ENCODE measurements at places on chromosomes 5 and 9.

DNA sequence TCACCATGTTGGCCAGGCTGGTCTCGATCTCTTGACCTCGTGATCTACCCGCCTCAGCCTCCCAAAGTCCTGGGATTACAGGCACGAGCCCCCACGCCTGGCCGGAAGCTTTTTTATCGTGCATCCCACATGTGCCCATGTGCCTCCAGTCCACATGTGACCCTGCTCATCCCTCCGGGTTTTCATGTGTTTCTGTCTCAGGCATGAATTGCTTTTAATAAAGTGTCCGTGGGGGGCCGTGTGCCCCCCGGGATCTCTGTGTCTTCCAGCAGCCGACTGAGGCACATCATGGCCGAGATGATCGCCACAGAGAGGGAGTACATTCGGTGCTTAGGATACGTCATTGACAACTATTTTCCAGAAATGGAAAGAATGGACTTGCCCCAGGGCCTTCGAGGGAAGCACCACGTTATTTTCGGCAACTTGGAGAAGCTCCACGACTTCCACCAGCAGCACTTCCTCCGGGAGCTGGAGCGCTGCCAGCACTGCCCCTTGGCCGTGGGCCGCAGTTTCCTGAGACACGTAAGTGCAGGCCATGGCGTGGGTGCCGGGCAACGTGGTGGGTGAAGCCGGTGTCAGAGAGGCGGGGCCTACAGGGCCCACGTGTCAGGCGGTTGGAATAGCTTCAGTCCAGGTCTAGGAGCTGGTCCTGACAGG lies 22.1 kb upstream of the LRRC14B start:
- DNase-seq, result no peak

DNA sequence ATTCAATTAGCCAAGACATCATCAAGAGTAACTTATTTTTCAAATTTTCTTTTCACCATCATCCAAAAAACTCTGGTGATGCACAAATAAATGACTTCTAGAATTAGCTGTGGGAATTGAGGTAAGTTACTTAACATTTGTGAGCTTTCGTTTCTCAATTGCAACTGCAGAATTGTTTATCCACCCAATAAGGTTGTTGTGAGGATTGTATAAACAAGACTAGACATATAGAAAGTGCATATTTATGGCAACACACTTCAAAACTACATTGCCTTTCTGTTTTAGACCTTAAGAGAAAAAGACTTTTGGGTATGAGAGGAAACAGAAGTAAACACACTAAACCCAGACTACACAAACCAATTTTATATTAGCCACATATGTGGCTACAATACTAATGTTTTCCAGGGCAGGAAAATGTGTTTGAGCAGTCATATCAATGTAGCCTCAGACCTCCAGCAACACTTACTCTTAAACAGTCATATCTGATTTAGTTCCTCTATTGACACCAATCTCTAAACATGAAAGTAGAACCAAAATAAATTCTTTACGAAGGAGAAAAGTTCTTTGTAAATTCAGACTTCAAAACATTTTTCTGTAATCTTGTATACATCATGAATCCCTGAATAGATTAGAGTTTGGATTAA lies 488.0 kb upstream of the CYLC2 start:
- no peak for DNase-seq

- no peak for DNase-seq
These were observed 213.1 kb downstream of the RFK start for GRCh38 chr9:76181020-76181641.

DNA sequence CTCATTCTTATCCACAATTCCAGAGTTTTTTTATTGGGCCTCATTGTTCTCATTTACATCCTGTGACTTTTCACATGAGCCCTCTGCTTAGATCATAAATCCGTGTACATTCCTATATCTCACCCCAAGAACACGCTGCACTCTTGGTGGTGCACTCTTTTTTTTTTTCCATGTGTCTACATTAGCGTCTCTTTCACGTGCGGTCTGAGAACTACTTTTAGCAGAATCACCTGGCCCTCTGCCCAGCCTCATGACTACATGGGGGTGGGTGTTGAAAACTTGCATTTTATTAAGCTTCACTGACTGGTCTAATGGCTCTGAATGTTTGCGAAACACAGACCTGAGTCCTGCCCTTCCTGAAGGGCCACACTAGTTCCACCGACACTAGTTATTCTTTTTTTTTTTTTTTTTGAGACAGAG lies 18.6 kb downstream of the C9orf57 start:
- no peak for DNase-seq

- no peak for DNase-seq
These were observed 184.9 kb upstream of the IRX2 start for GRCh38 chr5:2936413-2936812.

DNA sequence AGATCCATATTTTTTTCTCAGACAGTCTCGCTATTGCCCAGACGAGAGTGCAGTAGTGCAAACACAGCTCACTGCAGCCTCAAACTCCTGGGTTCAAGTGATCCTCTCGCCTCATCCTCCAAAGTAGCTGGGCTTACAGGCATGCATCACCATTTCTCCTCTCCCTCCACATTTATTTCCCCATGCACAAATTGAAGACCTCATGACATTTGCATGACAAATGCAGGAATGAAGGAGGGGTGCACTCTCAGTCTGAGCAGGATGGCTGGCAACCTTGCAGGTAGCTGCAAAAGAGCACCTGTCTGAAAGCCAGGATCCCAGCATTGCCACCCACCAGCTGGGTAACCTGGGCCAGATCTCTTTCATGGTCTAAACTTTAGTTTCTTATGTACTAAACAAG lies 111.2 kb downstream of the SH3TC2 start:
- DNase-seq, result no peak

- no peak for DNase-seq
These were observed 41.0 kb upstream of the FBN2 start for GRCh38 chr5:128579093-128579492.

DNA sequence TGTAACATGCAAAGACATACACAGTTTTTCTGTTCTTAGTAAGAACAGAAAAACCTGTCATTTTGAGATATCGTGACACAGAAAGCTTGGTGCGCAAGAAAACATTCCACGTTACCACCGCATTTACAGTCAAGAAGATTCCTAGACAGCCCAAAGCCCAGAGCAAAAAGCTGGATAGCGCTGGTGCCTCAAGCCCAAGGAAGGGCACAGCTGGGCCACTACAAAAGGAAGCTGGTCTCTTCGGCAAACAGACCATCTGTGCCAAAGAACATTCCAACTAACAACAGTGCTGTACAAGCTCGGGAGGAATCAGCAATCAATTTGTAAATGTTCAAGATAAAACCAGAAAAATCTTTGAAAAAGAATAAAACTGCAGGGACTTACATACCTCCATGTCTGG lies 31.0 kb downstream of the PSMB7 start:
- no peak for DNase-seq

- no peak for DNase-seq
These were observed 76.0 kb upstream of the SIMC1 start for GRCh38 chr5:176162198-176162597.

DNA sequence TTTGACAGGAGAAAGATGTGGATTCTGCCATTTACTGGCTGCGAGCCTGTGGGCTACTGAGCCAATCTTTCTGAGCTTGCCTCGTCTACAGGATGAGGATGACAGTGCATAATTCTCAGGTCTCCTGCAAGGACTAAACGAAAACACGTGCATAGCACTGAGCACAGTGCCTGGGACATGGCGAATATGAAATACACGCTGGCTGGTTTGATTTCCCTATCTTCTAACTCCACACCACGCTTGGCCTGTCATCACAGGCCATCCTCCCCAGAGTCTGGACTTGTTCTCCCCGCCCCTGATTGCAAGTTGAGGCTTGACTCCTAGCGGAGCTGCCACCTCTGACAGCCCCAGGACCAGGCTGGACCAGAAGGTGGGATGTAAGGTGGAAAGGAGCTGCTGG lies 37.9 kb downstream of the ARPC5L start:
- DNase-seq, result no peak

DNA sequence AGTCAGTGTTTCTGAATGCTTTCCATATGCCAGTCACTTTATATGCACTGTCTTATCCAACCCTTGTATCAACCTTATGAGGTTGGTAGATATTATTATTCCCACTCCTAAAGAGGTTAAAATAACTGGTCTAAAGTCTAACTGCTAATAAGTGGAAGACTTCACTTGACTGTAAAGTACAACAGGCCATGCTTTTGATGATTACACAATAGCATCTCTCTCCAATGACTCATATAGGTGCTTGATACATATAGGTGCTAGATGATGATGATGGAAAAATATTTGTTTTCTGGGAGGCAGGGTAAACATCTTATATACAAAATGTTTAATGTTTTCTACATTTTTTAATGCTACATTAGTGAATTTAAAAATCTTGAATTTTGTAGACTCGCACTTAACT lies 75.9 kb upstream of the NR3C1 start:
- no peak for DNase-seq

DNA sequence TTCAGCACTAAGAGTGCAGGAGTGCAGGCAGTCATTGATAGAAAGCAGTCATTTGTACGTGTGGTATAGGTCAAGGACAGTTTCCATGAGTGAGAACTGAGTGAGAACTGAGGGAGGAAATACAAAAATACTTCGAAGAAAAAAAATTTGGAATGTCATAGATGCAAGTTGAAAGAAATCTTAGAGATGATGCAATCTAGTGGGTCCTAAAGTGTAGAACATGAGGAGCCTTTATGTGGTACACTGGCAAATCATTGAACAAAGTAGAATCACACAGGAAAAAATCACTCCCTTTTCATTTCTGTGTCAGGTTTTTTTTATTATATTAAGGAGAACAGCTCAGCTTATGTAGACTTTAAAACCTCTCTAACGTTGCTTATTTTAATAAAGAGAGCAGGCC lies 26.4 kb upstream of the SLC1A1 start:
- no peak for DNase-seq

DNA sequence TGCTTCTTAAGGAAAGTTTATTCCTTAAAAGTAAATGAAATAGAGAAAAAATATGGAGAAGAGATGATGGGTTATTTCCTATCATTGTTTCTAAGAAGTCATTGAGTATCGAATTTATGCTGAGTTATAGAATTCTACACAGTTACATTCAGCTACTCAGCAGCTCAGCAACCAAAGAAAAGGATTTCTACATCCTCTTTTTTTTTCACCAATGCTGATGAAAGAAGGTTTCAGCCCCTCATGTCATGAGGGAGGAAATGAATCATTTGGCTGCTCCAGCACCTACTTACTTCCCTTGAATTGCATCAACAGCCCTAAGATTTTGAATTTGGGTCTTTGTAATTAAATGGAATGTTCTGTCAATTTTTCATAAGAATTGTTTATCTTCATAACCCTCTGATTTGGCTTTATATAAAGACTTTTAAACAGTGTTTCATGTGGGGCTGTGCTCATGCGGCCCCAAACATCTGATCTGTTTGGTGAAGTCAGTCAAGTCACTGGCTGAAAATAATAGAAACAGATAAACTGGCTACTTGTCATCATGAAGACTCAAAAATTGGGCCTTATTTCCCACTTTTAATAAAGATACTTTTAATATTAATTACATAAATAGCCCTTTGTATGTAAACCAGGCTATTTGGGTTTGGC lies 18.5 kb upstream of the SNX2 start:
- no peak for DNase-seq

- DNase-seq, result no peak
These were observed 3.2 kb downstream of the ADAMTSL1 start for GRCh38 chr9:18477121-18477660.

DNA sequence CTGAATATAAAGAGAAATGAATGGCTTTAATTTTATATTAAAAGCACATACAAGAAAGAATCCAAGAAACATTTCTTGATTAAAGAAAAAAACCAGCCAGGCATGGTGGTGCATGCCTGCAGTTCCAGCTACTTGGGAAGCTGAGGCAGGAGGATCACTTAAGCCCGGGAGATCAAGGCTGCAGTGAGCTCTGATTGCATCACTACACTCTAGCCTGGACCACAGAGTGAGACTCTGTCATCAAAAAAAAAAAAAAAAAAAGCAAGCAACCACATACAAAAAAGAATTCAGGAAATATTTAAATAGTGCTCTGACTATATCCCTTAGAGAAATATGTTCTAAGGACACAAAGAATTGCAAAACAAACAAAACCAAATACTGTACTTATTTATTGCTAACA lies 2.5 kb upstream of the PLAC8L1 start:
- DNase-seq, result no peak

DNA sequence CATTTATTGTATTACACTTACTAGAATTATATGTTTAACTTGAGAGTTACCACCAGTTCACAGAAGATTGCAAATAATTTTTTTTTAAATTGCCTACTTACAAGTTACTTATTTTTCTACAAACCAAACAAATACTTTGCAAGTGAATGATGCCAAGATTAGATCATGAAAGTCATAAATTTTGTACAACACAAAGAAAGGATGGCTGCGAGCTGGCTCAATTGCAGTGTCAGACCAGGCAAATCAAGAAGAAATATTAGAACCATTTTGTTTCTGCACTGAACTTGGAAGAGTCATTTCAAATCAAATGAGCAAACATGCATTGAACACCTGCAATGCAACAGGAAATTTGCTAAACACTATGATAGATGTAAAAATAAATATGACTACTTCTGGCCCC lies 97.3 kb downstream of the PLCXD3 start:
- no peak for DNase-seq

- no peak for DNase-seq
These were observed 88.5 kb downstream of the ALDH1A1 start for GRCh38 chr9:72864327-72864726.

GRCh38 chr9:93486268-93486667 lies 32.9 kb upstream of the FAM120AOS start:
- DNase-seq, result no peak

DNA sequence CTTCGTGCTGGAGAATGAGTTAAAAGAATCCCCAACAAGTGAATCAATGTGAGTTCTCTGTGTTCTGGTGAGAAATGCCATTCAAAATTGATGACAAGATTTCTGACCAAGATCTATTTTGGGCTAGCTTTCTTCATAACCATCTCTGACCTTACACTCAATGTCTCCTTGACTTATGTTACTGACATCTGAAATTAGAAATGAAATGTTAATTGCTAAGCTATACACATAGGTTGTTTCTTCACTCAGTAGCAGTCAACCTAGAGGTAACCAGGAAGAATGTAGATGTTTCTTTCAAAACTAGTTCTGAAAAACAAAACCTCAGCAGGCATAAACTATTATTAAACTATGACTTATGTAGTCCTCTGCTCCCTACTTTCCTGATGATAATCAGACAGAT lies 2220.7 kb upstream of the C9orf72 start:
- DNase-seq, result no peak

GRCh38 chr5:136242136-136242535 lies 49.2 kb upstream of the SMIM32 start:
- DNase-seq, result no peak

GRCh38 chr5:38039091-38039490 lies 199.2 kb upstream of the GDNF start:
- no peak for DNase-seq

- no peak for DNase-seq
These were observed 11.7 kb downstream of the OGN start for GRCh38 chr9:92392690-92393089.

GRCh38 chr9:124854822-124855221 lies 1.6 kb downstream of the WDR38 start:
- no peak for DNase-seq

DNA sequence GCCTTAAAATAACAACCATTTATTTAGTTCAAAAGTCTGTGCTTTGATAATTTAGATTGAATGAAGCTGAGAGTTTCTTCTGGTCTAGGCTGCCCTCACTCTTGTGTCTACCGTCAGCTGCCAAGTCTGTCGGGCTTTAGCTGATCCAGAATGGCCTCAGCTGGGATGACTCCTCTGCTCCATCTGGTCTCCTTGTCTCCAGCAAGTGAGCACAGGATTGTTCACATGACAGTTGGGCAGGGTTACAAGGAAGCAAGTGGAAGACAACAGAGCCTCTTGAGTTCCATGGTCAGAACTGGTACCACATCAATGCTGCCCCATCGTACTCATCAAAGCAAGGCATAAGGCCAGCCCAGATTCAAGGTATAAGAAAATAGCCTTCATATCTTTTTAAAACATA lies 9.0 kb downstream of the HTR1A start:
- DNase-seq, result no peak

Data from type B pancreatic cell (in vitro differentiated cells).